Fibroblast of skin of right quadriceps (primary cell): ENCODE measurements at places on chromosomes 7 and 10.

DNA sequence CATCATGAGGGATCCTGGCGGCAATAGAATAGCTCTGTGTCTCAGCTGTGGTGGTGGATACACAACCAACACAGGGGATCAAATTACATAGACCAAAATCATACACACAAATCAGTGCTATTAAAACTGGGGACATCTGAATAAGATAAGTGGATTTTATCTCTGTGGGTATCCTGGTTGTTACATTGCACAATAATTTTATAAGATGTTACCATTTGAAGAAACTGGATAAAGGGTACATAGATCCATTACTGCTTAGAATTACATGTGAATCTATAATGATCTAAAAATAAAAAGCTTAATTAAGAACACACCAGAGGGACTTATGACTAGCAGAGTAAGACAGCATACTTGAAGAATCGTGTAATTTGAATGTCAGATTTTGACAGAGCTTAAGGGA is 8.2 kb upstream of the FAM3C start:
- no peak for DNase-seq

DNA sequence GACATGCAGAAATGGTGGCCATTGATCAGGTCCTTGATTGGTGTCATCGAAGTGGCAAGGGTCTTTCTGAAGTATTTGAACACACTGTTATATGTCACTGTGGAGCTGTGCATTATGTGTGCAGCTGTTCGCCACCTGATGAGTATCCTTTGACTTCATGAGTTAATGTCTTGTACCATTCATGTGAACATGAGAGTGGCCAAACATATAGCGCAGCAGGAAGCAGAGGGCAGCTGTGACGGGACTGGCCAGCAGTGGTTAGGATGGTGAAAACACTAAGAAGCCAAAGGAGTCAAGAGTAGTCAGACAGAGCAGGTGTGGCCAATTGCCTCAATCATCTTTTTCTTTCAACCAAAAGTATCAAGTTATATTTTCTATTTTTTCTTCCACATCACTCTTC is 167.4 kb downstream of the IMMP2L start:
- DNase-seq = no peak

DNA sequence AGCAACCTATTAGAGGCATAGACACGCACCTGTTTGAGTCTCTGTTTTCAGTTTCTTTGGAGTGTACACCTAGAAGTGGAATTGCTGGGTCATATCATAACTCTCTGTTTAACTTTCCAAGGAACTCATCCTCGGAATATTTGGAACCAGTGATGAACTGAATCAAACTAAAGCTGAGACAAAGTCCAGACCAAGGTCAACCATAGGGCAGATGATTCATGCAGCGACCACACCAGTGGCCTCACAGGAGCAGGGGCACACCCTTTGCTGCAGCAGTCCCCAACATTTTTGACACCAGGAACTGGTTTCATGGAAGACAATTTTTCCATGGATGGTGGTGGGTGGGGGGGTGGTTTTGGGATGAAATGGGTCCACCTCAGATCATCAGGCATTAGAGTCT is 4.9 kb upstream of the OPTN start:
- no peak for DNase-seq

GRCh38 chr7:17586711-17587110 is 288.3 kb downstream of the AHR start:
- DNase-seq = no peak

DNA sequence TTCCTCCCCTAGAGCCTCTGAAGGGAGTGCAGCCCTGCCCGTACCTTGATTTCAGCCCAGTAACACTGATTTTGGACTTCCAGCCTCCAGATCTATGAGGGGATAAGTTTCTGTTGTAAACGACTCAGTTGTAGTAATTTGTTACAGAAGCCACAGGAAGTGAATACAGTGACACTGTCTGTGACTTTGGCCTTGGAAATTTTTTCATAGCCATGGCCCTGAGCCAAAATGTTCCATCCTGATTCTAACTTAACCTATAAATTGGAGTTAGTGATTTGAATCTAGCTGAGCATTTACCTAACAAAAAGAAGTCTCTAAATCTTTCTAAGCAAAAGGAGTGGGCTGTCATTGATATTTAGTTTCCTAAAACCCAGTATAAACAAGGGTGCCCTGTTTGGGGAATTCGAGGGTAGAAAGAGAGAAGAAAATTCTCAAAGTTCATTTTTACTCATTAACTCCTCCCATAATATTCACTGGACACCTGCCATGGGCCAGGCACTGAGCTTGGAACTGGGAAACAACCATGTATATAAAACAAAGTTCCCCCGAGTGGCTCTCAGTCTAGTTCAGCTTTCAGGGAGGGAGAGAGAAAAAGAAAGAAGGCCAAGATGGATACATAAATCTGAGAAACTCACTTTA is 162.3 kb downstream of the SKIDA1 start:
- no peak for DNase-seq

GRCh38 chr10:47243791-47244190 is 56.2 kb upstream of the GDF10 start:
- no peak for DNase-seq

DNA sequence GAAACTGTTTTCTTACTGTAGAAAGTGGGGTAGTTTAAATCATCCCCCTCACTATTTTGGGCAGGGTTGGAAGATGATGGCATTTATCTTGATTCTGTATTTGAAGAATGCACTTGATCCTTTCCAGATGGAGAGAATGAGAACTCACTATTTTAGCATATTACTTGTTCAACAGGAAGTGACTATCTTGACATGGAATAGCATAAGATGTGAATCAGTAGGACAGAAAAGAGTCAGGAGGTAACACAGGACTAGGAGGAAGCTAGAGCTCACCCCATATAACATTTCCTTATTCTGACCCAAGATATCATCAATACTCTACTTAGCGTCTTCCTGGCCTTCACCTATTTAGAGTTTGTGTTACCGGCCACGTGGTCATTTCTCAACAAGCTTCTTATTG is 400.2 kb downstream of the PHTF2 start:
- peak; percentile 81 for DNase-seq

- DNase-seq = no peak
These were observed 6.5 kb downstream of the MNX1 start for GRCh38 chr7:157003756-157004520.

DNA sequence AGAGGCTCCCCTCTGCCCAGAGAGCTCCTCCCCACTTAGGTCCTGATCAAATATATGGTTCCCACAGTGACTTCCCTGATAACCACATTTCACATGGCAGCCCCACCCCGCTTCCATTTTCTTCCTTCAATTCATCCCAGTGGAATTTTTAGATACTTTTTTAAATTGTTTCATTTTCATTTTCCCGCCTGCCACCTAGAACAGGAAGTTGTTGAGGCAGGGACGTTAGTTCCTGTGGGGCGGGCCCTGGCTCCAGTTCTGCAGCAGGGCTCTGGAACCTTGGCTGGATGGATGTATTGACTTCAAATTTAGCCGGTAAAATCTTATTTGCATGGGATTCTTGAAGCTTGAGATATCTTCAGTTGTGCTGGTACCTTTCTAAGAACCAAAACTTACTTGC is 226.6 kb downstream of the PAXIP1 start:
- no peak for DNase-seq

DNA sequence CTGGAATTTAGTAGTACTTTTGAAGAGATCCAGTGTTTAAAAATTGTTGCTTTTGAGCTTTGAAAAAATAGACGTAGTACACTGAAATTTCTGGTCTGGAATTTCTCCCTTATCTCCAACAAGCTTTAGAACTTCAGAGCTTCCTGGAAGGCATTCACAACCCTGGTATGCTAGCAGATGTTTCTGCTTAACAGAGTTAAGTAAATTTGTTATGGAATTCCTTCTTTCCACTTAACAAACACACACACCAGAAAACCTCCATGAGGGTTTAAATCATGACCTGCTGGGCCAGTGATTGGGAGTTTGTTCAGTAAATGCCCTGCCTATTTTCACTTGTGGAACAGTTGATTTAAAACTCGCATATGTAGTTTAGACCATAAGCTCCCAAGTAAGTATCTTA is 13.7 kb downstream of the ASB15 start:
- DNase-seq = peak; percentile 22

GRCh38 chr7:144483189-144483588 is 79.7 kb upstream of the NOBOX start:
- DNase-seq = no peak

DNA sequence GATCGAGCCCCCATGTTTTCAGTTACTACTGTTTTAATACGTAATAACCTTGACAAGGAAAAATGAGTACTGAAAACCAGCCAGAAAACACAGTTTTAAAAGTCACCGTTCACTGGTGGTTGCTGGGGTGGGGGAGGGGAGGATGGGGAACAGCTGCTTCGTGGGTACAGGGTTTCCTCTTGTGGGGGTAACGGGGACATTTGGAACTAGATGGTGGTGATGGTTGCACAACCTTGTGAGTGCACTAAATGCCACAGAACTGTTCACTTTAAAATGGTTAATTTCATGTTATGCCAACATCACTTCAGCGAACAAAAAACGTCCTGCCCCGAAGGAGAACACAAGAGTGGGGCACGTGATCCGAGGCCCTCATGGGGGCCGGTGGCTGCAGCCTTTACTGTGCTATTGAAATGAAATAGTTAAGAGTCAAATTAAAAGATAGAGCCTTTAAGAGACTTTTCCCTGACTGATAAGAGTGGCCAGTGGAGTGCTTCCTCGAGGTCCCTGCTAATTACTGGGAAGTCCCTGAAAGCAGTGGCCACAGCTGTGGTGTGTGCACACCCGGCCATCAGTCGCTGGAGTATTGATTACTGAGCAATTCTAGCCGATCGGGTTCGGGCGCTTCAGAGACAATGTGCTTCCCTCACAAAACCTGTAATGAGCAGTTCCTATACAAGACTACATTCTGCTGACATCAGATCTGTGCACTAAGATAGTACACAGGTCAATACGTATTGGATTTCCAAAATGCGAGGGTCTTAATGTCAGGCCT is 80.3 kb downstream of the EBF3 start:
- DNase-seq = no peak

DNA sequence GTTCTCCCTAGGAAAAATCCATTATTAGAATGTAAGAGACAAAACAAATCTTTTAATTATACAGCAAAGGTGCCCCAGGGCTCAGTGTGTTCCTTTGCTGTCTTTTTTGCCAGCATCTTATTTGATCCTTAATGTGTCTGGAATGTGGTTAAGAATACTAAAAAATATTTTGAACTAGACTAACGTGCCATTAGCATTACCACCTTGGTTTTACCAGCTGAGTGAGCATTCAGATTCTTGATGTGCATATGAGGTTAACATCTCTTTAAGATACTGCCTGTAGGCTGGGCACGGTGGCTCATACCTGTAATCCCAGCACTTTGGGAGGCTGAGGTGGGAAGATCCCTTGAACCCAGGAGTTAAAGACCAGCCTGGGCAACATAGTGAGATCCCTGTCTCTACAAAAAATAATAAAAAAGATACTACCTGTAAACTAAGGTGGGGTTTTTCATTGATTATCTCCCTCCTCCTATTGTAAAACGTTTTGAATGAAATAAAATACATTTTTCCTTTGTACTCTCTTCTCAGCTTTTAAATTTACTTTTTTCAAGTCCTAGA is 96.6 kb downstream of the CCNY start:
- no peak for DNase-seq

DNA sequence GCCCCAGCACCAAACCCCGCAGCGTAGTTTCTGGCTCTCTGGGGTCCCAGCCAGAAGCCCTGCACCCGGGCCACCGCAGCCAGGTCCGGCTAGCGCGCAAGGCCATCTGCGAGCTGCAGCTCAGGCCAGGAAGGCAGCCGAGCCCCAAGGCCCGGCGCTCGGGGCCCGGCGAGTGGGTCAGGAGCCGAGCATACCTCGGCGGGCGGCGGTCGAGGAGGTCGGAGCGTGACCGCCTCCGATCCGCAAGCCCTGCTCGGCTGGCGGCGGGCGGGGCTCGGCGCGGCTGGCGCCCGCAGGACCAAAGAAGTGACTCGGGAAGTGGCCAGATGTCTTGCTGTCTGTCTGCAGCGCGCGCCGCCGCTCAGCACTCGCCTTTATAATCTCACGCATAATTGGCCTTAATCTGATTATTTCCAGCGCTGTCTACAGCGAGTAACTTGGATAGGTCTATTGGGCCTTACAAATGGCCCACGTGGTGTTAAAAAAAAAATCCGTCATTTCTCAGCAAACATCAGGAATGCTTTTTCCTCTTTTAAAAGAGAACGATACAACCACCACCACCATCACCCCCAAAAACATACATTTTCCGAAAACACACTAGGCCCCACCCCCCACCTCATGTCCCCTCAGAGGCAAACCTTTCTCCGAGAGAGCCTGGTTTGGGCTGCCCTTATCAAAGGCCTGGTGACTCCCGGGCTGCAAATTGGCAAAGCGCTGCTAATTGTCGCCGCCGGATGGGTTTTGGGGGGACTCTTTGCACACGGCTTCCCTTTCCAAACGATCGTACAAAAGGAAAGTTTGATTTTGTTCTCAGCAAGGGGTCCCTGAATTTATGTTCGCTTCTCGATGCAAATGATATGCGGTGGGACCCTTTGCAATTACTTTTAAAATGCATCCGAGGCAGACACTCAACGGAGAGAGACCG is at the start of gene DRGX:
Gene DRGX (minus strand): TSS at position 349 of the 925 bp plus-strand sequence. CDS start 649 bp downstream, outside the sequence.
- no peak for DNase-seq

GRCh38 chr10:35752469-35753461 is 110.7 kb upstream of the FZD8 start:
- peak; percentile 27 for DNase-seq

DNA sequence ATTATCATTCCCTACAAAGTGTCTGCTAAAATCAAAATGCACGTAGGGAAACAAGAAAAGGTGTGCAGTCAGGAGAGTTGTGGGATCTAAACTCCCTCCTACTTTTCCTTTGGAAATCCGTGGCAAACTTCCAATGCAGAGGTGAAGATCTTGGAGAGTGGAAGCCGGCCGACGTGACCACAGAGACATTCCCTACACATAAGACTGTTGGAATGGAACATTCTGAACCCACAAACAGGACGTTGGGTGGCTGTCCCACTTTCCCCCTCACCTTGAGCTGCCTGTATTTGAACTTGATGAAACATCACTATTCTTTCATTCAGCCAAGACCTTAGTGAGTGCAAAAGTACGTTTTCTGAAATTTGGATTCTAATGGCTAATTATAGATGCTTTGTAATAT is 65.9 kb downstream of the PRKCQ start:
- no peak for DNase-seq

GRCh38 chr10:133357285-133358161 is at the start of gene FUOM:
Gene FUOM (minus strand): TSS chr10:133358019. CDS start chr10:133358007, 12 bp downstream.
- DNase-seq = peak; percentile 70

DNA sequence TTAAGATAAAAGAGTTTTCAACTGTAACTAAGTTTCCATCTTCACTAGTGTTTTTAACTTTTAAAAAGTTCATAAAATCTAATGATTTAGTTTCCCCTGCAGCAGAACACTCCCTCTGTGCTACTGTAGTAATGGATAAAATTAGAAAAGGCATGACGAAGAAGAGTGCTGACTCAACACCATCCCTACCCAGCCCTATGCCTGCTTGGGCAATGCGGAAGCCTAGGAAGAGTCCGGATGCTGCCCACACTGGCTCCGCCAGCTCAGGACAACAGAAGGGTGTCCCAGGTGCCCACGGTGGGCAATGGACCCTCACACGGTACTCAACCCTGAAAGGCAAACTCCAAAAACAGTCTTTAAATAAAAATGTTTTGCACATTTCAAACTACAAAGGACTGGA is 118.2 kb downstream of the LARP4B start:
- no peak for DNase-seq

- DNase-seq = peak; percentile 100
These were observed 40.7 kb downstream of the MRPL32 start for GRCh38 chr7:42972699-42973500.
